ENCODE measurements at places on chromosomes 6 and 20.

- no peak for DNase-seq
These were observed 87.2 kb downstream of the PRDM1 start for GRCh38 chr6:106173124-106173879.

GRCh38 chr6:7156643-7157278 is 49.0 kb downstream of the RREB1 start:
- DNase-seq: no peak

- peak; percentile 47 for DNase-seq
These were observed at the start of gene SLC35D3 for GRCh38 chr6:136921936-136922684. Gene SLC35D3, plus strand, starts transcription at chr6:136922301. Its CDS starts 128 bp downstream, at chr6:136922429.

DNA sequence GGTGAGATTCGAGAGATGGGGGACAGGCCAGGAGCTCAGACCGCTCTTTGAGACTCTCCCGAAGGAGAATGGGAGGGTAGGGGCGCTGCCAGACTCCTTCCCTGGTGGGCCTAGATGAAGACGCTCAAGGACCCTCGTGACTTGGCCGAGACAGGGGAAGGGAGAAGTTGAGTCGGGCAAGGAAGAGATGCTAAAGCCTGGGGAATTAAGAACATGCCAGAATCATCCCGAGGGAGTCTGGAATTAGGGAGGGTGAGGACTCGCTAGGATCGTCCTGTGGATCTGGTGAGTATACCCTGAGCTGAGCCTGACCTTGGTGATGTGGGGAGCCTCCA is 529 bp downstream of the UBE2C start:
- no peak for DNase-seq

- DNase-seq: no peak
These were observed 12.1 kb downstream of the BPIFB3 start for GRCh38 chr20:33065785-33066184.

GRCh38 chr6:136791296-136792094 is 782 bp downstream of the MAP3K5 start:
- DNase-seq: peak; percentile 15

DNA sequence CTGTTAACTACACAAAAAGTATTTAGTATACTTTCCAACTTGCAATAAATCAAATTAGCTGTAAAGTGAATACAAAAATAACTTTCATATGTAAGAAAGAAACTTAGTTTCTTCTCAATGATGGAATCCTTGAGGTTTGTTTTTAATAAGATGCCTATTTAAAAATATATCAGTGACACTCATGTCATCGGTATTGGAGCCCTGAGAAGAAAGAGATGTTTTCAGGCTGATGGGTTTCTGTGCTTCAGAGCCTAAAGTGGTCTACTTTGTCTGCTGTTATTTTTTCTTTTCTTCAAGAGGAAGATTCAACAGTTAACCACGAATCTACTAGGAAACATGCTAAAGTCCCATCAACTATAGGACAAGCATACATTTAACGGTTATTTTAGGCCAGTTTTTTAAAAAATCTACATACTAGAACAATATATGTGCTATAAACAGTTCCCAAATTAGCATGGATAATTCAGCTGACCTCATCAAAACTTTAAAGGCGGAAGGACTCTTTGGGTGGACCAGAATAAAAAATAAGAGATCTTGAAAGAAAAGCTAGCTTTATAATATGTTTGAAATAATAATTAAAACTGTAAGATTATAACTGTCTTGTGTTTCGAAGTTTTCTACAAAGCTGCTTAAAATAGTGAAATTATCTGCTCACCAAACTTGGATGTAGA is 147.0 kb upstream of the SAMD5 start:
- no peak for DNase-seq

GRCh38 chr20:60837173-60837770 is 414.8 kb upstream of the CDH4 start:
- DNase-seq: no peak

DNA sequence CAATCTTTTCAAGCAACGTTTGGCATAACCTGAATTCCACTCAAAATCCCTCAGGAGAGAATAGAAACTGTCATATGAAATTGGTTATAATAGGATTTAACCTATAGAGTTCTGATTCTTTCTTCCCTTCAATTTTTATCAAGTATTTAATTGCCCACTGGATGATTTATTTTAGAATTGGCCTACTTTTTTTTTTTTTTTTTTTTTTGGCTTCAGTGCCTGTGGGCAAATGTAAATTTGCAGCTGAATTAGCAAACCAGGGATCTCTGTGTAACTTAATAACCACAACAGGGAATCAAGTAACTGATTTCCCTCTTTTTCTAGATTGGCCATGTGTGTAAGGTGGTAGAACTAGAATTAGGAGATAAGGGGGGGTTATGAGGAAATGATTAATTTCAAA is 157.0 kb downstream of the SOX4 start:
- no peak for DNase-seq

DNA sequence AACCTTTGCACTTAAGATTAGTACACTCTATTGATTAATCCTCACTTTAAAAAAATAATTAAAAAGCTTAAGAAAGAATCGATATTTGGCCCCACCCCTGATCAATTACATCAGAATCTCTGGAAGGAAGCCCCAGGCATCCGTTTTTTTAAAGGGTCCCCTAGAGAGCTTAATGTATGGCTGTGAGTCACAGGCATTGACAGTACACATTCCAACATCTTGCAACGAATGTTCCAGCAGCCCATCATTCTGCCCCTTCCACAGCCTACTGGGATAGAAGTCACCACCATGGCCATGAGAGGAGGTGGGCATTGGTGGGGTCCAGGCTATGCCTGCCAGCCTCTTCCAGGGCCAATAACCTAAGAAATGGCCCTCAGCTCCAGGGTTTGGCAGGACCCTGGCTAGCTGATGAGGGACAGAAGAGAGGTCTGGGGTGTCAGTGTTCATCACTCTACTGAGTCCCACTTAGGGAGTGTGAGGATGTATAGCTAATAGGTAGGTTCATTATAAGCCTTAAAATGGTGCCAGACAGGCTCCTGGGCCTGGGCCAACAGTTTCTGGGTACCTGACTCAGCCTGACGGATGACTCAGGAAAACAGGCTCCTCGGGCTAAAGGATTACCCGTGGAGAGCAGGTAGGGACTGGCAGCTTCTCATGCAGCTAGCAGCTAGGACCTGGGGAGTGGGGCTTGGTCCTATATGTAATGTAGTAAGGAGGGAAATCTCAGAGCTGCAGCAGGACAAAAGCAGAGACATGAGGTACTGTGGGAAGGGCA is 40.4 kb downstream of the MDGA1 start:
- DNase-seq: no peak

- no peak for DNase-seq
These were observed 87.5 kb upstream of the ENPP5 start for GRCh38 chr6:46258249-46258648.

DNA sequence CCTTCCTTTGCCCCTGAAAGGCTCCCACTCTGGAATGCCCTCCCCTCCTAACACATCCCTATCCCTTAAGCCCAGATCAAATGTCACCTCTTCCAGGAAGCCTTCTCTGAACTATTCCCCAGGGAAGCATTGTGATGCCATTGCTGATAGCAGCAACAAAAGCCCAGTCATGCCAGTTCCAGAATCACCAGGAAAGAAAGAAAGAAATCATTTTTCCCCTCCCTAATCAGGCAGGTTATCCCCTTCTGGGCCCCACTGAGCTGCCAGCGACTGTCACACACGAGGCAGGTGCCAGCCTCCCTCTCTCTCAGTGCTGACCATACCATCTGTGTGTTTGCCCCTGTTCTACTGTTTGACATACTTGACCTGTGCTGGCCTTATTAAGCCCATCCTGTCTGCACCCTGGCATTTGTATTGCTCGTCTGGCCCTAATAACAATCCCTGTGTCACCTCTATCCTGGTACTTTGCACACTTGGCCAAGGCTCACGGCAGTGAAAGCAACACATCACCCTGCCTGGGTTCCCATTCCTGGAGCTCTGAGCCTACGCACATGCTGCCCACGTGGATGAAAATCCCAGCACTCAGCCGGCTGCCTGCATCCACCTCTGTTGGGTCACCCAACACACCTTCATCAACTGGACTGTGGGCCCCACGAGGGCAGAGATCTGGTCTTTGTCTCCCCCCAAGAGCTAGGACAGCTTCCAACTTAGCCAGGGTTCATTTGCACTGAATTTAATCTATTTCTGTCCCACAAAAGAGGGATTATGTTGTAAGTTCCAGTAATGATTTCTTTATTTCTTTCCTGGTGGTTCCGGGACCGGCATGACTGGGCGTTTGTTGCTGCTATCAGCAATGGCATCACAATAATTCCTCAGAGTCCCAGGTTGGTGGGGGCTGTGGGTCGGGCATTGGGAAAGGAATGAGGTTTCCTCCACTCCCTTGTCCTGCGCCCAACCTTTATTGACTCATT is 5.3 kb upstream of the BPIFB1 start:
- no peak for DNase-seq

- no peak for DNase-seq
These were observed 72.6 kb upstream of the PLEKHG1 start for GRCh38 chr6:150527100-150527499.

DNA sequence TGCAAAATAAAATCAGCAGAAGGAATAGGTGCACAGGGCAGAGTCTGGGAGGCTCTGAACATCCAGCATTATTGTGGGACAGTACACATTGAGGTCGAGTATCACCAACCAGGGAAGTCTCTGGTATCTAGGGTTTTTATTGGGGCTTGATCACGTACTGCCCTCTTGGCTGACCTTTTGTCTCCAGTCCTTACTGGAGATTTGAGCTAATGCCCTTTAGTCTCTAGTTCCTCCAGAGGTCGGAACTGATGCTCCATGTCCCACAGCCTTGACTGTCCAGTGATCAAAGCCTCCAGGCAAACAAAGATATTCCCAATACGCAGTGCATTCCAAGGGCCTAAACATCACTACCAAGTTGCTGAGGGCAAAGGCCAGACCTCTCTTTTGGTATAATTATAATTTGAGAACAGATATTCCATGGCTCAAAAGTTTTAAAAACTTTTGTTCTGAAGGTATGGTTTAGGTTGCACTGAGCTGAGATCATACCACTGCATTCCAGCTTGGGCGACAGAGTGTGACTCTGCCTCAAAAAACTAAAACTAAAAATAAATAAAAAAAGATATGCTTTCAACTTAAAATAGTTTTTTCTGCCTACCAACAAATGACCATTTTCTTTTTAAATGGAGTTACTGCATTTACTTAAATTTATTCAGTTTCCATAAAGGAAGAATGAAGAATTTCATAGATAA is 56.9 kb upstream of the DYNLRB1 start:
- DNase-seq: no peak

Measured in HuH-7.5 (cell line).